ENCODE measurements at places on chromosomes 5 and 9.

DNA sequence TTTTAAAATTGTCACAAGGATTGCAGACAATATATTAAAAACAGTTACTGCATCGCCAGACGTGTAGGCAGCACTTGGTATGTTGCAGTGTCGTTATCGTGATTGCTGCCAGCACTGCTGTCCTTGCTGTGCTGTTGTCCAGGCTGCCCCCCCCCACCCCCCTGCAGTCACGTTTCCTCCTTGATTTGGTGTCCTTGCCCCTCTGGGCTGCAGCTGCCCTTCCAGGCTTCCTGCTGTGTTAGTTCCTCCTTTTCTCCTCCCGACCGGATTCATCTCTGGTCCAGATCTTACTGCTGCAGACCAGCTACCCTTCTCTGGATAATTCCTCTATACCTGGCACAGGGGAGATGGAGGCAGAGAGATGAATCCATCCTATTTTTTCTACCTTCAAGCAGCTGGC, 298.9 kb downstream of the TRIM32 start:
- no peak for DNase-seq

DNA sequence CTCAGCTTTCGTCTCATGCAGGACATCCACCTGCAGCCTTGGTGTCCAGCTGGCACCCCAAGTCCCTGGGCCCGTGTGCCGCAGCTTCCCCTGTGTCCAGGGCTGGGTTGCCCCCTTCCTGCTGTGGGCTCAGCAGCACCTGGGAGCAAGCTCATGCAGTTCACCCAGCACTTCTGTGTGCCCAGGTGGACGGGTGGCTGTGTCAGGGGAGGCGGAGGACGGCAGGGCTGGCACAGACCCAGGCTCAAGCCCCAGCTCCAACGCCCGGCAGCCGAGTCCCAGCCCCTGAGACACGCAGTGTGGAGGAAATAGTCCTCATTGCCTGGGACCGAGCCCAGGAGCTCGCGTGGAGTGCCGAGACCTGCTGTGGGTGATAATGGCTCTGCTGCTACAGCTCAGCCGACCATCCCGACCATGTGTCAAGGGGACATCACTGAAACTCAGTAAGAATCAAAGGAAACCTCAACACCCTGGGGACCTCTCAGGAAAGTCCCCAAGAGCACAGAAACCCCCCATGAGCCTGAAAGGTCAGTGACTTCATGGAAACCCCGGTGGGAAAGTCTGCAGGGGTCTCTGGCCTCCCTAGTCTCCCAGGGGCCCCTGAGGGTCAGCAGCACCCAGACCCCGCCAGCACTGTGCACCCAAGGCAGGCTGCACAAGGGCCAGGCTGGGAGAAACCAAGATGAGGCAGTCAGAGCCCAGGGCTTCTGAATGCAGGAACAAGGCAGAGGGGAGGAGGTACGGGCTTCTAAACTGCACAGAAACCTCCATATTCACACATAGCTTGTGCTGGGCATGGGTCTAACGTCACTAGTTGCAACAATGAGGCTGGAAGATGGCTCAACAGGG, 38.8 kb downstream of the LPCAT1 start:
- DNase-seq: no peak

DNA sequence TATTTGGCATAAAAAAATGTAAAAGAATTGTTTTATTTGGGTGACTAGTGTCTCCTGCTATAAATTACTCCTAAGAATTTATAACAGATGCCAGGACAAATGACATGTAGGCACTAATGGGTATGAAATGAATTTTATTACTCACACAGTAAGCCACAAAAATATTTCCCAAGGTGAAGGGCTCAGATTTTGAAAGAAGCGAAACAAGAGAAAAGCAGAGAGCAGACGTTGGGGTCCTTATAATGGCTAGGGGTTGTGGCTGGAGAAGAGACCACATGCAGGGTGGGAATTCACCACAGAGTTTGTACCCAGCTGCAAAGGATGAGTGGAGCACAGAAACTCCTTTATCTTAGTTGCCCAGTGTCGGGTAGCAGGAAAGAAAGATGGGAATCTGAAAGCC, 45.0 kb upstream of the PRR16 start:
- no peak for DNase-seq

GRCh38 chr5:619444-619843, 7.3 kb downstream of the CEP72 start:
- DNase-seq: no peak

GRCh38 chr5:170439223-170439943, 50.2 kb upstream of the KCNMB1 start:
- DNase-seq: no peak

DNA sequence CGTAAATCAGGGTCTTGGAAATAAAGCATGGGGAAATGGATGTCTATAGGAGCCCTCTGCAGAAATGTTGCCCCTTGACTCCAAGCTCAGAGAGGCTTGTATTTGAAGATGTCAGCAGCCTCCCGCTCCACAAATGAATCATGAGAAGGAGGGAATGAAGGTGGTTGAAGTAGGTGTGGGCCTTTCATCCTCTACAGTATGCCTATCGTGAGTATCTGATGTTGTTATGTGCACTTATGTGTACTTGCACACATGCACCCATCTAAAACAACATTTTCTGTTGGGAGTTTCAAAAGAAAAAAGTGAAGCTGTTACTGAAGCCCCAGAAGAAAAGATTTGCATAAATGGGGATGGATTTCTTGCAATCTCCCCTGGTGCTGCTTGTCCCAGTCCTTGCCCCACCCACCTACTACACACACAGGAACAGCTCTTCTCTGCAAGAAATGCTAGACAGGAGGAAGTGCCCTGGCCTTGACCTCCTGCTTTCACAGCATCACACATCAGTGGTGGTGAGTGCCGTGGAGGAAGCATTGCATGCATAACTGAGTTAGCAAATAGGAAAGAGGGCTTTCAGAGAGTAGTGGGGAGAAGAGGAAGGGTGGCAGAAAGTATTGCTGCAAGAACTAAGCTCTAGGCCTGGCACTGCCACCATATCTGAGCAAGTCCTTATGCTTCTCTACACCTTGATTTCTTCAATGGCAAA, 156.1 kb downstream of the SNX18 start:
- DNase-seq: no peak

- no peak for DNase-seq
Measured at GRCh38 chr9:114238891-114239875, 83.7 kb upstream of the ORM1 start.

DNA sequence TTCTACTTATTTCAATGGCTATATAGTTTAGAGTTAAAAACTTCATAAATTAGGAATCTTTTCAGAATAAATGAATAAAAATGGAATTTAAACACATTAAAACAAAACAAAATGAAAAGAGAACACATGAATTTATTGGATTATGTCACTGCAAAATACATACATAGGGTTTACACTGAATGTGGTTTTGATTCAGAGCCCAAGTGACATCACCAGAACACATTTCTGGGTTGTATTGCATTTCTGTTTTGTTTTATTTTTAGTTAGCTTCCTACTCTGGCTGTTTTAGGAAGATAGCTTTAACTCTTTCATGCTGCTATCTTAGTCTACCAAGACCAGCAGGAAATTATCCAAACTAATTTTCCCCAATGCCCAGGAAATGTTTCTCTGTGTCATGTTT, 1935.0 kb downstream of the EFNA5 start:
- no peak for DNase-seq

- DNase-seq: no peak
Measured at GRCh38 chr9:70367305-70367930, 47.0 kb downstream of the KLF9 start.

DNA sequence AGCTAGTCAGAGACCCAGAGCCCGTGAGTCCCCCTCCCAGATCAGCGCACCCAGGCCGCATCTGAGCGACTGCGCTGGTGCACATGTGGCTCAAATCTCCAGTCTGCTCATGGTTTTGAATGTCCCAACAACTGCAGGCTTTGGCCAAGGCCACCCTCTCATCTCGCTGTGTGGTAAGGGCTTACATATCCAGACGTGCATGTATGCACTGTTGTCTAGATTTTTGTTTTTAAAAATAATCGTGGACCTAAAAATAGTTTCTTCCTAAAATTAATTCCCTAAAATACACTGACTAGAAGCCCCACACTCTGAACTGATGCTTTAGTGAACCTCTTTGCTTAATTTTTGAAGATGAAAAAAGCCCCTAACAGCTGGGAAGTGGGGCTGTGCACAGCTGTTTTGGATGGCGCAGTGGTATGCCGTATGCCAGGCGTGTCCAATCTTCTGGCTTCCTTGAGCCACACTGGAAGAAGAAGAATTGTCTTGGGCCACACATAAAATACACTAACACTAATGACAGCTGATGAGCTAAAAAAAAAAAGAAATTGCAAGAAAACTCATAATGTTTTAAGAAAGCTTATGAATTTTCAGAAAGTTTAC, 143.0 kb upstream of the LHFPL2 start:
- no peak for DNase-seq

Measured in activated CD8-positive, alpha-beta memory T cell treated with anti-CD3 and anti-CD28 coated beads for 1 hour (primary cell).